Globus pallidus (tissue), 1 donor: ENCODE measurements at places on chromosomes 6 and 20.

DNA sequence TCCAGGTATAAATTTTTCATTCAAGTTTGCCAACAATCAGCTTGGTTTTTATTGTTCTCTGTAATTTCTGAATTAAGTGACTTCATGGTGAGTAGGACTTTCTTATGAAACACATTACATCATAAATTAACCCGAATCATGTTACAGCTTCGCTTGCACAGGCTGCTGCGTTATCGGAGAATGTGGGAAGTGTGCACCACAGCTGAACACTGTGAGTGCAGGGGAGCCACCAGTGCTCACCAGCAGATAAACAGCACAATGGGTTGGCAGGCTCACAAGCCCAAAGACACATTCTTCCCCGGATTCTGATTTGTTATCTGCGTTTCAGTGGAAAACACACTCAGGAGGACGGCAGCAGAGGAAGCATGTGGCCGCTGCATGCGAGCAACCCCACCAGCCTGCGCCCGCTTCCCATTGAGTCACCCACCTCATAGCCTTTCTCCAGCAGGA, 121.1 kb downstream of the GMDS start:
- DNase-seq, result no peak

GRCh38 chr6:109239160-109239559, 143.1 kb downstream of the CD164 start:
- DNase-seq, result no peak

GRCh38 chr6:128024969-128025368, 124.1 kb upstream of the THEMIS start:
- no peak for DNase-seq

DNA sequence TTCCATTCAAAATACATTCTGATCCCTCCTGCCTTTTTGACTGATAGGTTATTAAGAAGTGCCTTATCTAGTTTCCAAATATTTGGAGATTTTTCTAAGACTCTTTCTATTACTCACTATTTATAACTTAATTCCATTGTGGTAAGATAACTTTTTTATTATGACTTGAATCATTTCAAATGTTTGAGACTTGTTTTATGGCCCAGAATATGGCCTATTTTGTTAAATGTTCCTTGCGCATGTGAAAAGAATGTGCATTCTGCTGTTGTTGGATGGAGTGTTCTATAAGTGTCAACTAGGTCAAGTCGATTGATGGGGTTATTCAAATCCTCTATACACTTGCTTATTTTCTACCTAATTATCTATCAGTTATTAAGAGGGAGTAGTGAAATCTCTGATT, 13.1 kb upstream of the TCP11 start:
- DNase-seq, result no peak

GRCh38 chr6:30752157-30752927, 8.0 kb upstream of the IER3 start:
- DNase-seq, result no peak

DNA sequence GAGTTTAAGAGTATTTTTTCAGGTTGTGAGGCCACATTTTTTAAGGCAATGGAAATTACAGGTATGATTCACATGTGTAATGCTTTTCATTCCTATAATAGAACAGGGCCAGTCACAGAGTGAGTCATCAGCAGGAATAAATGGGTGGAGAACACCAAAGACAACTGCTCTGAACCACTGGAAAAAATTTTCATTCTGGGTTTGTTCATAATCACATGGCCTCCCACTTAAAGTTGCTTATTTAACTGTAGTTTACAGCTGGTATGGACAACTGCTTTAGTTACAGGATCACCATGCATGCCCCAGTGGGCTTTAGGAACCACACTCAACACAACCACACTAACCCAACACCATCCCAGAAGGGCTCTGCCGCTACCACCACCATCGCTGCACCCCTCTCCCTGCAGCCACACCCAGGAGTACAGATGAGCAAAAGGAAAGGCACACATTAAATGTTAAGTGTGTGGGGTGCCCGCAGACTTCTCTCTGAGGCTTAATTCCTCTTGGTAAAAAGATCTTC, 107.0 kb upstream of the DST start:
- no peak for DNase-seq

DNA sequence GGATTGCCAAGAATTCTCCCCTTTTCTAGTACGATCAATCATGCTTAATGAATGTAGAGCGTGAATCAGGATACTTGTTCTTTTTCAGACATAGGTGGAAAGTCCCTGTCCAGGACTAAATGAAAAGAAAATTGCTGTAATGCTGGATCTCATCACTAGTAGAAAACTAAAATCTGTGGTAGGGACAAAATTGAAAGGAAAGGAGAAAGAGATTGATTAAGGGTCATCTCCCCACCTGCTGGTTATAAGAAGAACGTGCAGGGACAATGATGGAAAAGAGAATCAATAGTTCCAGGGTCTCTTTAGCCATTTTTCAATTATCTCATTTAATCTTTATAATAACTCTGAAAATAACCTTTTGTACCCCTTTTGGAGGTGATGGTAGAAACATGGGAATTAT, 18.7 kb upstream of the HLA-DRB1 start:
- no peak for DNase-seq

GRCh38 chr6:46655803-46656202, 3.0 kb downstream of the SLC25A27 start:
- DNase-seq, result peak; percentile 27

- peak; percentile 46 for DNase-seq
These were observed 323.6 kb downstream of the CD83 start for GRCh38 chr6:14440940-14441781.

GRCh38 chr6:29005183-29005885, at the start of gene ZNF311:
ZNF311 (minus strand) TSS chr6:29005315; CDS start chr6:29003954, 1,361 bp downstream.
- peak; percentile 65 for DNase-seq

DNA sequence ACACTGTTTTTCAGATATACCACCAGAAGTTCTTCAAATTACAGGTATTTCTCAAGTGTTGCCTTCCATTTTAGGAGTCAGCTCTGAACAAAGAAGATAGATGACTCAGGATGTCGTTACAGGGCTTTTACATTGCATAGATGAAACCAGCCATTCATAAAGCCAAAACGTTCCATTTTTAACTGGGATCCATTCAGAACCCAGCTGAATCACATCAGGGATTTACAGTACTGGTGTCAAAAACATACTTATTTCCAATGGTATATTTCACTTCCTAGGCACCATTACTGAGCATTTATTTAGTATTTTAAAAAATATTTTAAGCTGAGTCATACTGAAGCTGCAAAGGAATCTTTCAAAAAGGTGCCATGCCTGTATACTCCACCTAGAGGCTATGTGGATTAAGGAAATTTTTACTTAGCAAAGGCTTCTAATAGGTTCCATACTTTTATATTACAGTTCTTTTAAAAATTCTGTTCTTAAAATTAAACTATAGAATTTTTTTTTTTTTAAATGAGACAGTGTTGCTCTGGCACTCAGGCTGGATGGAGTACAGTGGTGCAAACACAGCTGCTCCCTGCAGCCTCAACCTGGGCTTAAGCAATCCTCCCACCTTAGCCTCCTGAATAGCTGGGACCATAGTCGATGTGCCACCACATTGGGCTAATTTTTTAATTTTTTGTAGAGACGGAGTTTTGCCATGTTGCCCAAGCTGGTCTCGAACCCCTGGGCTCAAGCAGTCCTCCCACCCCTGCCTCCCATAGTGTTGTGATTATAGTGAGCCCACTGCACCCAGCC, 2.6 kb downstream of the ASF1A start:
- no peak for DNase-seq

GRCh38 chr6:110173506-110174132, 5.9 kb downstream of the WASF1 start:
- DNase-seq, result peak; percentile 27

DNA sequence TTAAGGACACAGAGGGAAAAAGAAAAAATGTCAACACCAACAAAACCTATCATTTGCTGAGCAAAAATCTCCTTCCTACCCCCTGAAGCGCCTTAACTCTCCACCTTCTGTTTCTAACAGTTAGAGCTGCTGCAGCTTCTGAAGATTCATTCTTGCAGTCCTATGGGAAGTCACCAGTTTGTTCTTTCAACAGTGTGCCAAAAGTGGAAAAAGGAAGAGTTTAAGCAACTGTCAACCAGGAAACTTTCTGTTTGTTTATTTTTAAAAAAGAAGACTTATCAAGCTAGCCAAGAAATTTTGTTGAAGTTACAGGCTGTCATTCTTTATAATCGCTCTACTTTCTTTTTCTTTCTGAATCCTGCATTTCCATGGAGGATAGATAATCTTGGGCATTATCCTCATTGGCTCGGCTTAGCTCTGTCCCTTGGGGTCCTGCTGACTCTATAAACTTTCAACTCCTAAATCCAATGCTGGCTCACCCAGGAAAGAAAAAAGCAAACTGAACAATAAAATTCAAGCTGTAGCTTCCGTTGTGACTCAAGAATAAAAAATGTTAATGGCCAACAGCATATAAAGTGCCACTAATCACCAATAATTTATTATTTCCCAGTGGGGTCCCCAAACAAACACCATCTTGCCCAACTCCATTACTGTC, 172.8 kb upstream of the CITED2 start:
- DNase-seq, result peak; percentile 11

DNA sequence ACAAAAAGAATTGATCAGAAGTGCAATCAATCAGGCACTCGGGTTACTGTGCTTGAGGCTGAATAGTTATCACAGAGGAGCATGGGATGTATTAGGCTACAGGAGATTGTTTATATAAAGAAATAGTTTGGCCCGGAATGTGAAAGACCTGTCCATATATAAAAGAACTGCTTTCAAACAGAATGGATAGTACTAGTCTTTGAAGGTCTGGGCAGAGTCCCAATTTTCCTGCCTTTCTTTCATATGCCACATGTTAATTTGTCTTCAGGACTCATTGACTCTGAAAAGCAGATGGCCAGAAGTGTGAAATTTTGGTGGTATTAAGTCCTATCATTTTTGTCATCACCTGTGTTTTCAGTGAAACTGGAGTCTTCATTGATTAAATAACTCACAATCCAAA, 314.5 kb downstream of the EYA4 start:
- no peak for DNase-seq

DNA sequence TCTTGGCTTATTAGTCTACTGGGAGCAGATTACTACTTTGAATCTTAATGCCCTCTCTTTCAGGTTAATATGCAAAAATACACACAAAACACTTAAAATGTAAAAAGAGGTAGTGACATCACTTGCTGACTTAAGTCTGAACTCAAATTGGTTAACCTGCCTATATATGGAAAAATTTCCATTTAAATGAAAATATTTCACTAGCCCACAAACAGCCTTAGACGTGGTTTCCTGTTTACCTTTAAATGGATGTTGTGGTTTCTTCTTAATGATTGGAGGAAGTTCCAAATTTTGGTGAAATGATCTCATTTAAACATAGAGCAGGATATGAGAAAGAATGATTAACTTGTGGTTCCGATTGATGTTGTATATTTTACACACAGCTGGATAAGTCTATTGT, 553.7 kb downstream of the CD109 start:
- no peak for DNase-seq

GRCh38 chr6:12637960-12638641, 78.5 kb upstream of the PHACTR1 start:
- DNase-seq, result peak; percentile 9

DNA sequence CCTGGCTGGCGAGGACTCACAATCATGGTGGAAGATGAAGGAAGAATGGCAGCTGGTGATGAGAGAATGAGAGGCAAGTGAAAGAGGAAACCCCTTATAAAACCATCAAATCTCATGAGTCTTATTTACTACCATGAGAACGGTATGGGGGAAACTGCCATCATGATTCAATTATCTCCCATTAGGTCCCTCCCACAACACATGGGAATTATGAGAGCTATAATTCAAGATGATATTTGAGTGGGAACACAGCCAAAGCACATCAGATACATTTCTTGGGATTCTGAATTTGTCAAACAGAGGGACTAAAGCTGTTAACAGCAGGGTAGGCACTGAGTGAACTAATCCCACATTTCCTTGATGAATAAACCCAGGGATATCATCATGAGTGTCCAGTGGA, 116.2 kb upstream of the PLCB4 start:
- DNase-seq, result no peak
